ENCODE measurements at places on chromosomes 4 and X.

GRCh38 chr4:110175634-110176033 lies 22.8 kb downstream of the ELOVL6 start:
- no peak for DNase-seq

DNA sequence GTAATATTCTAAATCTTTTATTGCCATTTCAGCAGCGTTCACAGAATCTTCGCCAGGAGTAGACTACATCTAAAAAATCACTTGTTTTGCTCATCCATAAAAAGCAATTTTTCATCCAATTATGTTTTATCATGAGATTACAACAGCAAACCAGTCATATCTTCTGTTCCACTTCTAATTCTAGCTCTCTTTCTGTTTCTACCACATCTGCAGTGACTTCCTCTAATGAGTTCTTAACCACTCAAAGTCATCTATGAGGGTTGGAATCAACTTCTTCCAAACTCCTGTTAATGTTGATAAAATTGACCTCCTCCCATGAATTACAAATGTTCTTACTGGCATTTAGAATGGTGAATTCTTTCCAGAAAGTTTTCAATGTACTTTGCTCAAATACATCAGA lies 174.4 kb upstream of the BRWD3 start:
- no peak for DNase-seq

DNA sequence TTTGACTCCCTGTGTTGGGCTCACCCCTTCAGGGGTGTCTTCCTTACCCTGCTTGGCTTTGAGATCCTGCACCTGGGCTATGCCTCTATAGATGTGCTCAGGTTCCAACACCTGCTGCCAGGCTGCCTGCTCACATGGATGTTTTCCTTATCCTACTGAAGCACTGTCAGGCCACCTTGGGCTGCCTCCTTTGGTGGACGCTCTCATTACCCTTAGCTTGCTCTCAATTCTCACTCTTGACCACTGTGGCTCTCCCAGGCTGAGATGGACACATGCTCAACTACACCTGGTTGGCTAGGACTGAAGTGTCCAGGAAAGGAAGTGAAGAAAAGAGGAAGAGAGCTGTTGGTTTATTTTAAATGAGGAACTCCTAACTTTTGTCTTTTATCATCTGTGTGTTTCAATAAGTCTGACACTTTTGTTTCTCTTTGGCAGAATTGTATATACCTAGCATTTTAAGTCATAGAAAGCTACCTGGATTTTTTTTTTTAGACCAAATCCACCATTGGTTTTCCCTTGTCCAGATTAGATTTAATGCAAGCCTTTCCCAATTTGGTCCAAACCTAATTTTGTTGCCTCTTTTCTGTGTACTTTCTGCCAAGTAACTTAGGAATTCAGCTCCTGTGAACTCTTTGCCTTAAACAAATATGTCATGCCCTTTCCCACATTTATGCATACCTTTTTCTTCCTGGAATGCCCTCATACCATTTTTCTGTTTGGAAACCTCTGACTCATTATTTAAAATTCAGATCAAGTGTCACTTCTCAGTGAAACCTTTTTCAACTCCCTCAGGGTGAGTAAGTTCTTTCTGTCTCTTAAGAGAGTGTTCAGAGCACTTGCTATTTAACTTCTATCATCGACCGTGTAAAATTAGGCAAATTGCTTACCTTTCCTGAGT lies 175.8 kb downstream of the GC start:
- DNase-seq, result no peak

- DNase-seq, result no peak
These were observed 39.3 kb downstream of the LNX1 start for GRCh38 chr4:53551958-53552357.

DNA sequence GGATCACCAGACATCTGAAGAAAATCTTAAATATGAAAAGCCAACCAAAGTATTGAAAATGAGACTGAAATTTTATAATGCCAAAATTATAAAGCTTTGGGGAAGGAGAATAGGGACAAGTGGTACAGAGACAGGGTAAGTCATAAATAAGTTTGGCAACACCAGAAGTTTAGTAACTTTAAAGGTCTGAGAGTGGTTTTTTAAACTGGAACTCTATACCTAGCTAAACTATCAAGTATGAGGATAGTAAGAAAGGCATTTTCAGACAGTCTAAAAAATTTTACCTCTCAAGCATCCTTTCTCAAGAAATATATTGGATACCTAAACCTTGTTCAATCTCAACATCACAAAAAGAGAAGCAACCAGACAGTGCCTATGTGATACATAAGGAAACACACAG lies 92.4 kb downstream of the ANKRD17 start:
- no peak for DNase-seq

DNA sequence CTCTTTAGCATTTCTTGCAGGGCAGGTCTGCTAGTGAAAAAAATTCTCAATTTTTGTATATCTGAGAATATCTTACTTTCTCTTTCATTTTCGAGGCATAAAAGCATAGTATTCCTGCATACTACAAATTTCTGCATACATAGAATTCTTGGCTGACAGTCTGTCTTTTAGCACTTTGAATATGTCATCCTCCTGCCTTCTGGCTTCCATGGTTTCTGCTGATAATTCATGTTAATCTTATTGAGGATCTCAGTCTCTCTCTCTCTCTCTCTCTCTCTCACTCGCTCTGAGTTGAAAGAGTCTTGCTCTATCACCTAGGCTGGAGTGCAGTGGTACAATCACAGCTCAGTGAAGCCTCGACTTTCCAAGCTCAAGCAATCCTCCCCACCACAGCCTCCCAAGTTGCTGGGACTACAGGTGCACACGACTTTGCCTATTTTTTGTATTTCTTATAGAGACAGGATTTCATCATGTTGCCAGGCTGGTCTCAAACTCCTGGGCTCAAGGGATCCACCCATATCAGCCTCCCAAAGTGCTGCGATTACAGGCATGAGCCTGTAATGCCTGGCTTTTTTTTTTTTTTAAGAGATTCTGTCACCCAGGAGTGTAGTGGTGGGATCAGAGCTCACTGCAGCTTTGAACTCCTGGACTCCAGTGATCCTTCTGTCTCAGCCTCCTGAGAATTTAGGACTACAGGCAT lies 161.3 kb downstream of the FNIP2 start:
- DNase-seq, result no peak

GRCh38 chrX:69541956-69542355 lies 37.8 kb downstream of the NALF2 start:
- no peak for DNase-seq

DNA sequence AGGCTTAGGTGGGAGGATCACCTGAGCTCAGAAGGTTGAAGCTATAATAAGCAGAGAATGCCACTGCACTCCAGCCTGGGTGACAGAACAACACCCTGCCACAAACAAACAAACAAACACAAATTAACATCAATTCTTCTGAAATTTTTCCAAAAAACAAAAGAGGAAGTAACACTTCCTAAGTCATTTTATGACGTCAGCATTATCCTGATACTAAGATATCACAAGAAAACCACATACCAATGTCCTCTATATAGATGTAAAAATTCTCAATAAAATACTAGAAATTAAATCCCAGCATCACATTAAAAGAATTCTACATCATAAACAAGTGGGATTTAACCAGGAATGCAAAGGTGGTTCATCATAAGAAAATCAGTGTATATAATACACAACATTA lies 64.4 kb upstream of the STK26 start:
- no peak for DNase-seq

- no peak for DNase-seq
These were observed 732.5 kb downstream of the ARAP2 start for GRCh38 chr4:35511851-35512250.

DNA sequence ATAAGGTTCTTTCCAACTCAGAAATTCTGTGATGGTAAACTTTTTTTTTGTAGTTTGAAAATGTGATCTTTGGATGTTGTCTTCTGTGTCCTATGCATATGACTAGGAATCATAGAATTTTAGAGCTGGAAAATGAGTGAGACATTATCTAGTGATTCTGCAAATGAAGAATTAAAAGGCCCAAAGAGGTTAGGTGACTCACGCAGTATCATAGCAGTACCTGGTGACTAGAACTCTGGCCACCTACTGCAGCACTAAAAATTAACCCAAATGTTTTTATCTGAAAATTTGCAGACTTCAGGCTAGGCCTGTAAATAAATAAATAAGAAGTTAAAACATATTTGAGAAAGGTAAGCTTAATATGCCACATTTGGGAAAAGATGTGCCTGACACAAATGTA lies 52.8 kb downstream of the NFKB1 start:
- DNase-seq, result no peak

DNA sequence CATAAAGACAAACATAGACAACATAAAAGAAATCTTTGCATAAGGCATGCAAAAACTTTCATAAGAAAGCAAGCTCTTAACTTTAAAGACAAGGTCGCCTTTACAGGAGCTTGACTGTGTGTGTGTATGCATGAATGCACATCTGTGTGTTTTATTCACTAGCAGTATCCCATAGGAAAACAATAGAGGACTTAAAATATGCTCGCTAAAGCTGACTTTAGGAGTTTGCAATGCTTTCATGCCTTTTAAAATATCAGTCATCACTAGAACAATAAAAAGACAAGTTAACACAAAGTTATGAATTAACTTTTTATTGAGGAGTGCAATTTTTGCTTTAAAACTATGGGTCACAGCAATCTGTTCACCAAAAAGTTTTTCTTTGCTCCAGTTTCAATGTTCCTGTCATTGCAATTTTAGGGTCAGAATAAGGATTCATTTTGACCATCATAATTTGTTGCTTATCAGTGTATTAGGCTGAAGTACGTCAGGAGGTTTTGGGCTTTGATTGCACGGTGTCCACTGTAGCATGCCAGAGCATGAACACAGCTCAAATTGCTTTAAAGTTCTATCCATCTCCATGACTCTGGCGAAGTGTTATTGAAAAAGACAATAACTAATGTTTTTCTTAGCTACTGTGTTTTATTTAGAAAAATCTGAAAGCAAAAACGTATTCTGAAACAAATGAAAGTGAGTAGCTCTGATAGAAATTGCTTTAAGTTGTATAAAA lies 36.9 kb downstream of the ANXA10 start:
- DNase-seq, result no peak

DNA sequence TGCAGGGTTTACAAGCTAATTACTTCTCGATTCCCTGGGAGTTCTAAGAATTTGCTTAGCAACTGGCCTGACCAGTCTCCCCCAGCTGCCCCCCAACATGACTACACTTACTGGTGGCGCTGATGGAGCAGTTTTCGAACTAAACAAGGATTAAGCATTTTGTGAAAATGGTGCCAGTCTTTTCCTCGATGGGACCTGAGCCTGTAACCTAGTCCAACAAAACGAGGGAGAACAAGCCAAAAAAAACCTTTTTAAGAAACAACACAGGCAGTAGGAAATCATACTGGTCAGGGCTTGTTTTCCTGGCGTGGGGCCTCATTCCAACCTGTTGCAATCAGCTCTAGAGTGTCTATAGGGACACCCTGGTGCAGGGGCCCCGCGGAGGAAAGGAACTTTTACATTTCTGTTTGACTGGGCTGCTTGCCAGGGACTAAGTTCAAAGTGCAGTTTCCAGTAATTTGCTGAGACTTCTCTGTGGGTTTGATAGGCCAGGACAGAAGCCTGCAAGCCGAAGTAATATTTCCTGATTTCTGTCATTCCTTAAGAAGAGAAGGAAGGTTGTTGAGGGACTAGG lies 158.7 kb downstream of the SPRY1 start:
- DNase-seq, result no peak

DNA sequence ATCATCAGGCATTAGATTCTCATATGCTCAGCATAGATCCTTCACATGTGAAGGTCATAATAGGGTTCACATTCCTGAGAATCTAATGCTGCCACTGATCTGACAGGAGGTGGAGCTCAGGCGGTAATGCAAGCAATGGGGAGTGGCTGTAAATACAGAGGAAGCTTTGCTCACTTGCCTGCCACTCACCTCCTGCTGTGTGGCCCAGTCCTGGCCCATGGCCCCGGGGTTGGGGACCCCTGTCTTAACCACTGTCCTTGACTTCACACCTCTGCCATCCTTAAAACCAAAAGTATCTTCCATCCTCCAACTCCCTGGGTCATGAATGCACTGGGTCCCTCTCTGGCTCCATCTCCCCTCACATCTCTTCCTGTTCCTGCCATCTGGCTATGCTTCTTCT lies 129.1 kb downstream of the HMX1 start:
- no peak for DNase-seq

- DNase-seq, result no peak
These were observed 7.2 kb downstream of the PDHA1 start for GRCh38 chrX:19350941-19351384.

DNA sequence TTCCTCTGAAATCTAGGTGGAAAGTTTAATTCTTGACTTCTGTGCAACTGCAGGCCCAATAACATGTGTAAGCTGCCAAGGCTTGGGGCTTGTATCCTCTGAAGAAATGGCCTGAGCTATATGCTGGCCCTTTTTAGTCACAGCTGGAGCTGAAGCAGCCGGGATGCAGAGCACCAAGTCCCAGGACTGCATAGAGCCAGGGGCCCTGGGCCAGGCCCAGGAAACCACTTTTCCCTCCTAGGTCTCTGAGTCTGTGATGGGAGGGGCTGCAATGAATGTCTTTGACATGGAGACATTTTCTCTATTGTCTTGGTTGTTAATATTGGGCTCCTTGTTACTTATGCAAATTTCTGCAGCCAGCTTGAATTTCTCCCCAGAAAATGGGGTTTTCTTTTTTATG lies 588.5 kb downstream of the CENPC start:
- DNase-seq, result no peak

GRCh38 chrX:15854712-15855567 lies at the start of gene AP1S2:
AP1S2 (minus strand) TSS chrX:15854813; CDS start chrX:15852524, 2,289 bp downstream.
- peak; percentile 96 for DNase-seq

DNA sequence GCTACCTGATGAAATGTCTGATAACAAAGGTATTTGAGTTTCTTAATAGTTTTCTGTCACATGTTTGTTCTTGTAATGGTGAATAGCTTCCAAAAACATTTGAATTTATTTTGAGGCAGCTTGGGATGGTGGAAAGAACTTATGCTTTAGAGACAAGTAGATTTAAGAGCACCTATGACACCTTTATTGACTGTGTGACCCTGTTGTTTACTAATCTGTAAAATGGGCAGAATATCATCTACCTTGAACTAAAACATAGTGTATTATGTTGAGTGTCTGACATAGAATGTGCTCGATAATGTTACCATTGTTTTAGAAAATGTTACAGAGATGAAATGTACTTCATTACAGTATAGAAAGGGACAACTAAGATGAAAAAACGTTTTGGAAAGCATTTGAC lies 24.9 kb downstream of the STAG2 start:
- DNase-seq, result no peak

DNA sequence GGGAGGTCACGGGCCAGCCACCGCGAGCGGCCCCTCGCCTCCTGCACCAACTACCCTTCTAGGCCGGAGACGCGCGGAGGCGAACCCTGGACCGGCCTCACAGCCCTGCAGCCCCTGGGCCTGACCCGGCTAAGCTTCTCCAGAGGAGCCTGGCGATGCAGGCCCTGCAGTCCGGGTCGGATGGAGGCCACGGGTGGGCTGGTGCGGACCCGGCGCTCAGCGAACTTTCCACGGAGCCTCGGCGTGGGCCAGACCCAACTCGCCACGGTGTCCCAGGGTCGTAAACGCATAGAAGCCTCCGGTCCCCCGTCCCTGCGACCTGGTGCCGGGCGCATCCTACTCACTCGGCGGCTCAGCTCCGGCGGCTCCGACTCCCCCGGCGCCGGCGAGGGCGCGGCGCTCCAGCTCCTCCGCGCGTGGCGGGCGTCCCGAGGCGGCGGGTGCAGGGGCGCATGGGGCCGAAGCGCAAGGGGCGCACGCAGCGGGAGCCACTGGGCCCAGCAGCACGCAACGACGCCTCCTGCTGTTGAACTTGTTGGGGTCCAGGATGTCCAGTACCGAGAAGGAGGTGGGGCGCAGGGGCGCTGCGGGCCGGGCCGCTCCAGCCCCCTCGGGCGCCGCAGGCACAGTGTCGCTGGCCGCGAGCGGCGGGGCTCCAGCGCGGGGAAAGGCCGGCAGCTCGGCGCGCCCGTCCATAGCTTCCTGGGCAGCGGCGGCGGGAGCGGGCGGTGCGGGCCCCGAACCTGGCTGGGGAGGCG lies 427 bp downstream of the NKX1-1 start:
- no peak for DNase-seq

Measured in stimulated activated CD8-positive, alpha-beta memory T cell treated with anti-CD3 and anti-CD28 coated beads, Interleukin-4, amount 100 ng/mL, for 24 hours (primary cell).